ENCODE measurements at places on chromosomes 5 and 9.

DNA sequence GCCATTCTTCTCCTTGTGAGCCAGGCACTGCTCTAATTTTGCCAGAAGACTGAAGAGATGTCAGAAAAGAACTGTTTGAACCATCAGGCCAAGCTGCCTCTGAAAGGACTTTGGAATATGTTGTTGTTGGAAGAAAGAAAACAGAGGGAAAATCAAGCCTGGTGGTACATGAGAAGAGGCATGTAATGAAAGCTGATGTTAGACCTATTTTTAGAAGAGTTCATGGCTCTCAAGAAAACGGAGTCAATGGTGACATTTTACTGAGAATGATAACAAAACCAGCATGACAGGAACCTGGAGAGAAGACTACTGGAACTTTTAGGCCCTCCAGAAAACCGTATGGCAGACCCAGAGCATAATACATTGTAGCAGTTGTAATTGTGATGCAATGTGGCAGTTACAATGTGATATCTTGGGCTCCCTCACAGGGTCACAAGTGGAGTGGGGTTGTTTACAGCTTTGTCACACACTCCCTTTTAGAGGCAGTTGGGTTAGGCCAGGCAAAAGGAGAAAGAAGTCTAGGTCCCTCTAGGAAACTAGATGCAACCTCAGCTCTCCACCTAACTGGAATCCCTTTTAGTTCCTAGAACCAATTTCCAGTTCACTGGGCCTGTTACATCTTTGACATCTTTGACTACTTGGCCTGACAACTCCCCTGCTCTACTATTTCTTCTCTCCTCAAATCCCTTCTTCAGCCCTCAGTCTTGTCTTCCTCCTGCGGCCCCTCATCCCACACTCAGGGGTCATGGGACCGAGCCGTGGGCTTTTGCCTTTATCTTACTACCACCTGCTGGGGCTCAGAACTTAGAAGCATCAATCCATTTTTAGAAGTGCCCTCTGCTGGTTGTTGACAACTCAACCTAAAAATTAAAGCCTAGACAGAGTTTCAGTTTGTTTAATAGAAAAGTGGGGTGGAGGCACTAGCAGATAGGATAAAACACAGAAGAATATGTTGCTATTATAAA, 61.2 kb upstream of the JAK2 start:
- DNase-seq, result no peak

GRCh38 chr9:124726886-124727285, 44.2 kb downstream of the NR6A1 start:
- no peak for DNase-seq

DNA sequence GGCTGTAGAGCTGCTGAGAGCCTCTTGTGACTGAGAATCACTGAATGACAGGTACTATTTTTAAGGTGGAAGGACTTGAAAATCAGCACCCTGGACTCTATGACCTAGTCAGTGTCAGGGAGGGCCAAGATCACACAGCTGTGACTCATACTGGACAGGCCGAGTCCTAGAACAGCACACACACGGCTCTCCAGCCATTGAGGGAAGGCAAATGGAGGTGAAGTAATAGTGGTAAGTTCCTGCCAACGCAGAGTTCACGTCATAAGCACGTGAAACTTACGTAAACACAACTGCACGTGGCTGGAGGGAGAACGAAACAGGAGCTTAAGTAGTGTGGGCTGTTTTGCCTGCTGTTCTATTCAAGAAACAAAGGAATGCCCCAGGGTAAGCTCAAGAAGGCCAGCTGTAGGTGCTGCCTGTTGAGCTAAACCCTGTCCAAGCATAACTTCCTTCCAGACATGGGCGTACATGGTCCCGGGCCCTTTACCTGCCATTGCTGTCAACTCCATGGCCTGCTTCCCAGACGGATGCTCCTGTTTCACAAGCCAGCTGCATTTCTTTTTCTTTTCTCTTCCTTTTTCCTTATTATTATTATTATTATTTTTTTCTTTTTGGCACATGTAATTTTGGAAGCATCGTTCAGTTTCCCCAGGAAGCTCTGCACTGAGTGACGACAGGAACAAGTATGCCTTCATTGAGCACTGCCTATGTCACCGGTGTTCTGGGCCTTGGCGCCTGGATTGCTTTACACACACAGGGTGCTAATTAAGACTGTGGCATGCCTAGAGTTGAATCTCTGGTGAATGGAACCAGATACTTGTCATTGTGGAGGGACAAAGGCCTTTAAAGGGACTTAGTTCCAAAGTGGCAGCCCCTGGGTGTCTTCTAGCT, 10.2 kb upstream of the LCP2 start:
- no peak for DNase-seq

- no peak for DNase-seq
Measured at GRCh38 chr9:130445268-130445983, 665 bp downstream of the ASS1 start.

- no peak for DNase-seq
Measured at GRCh38 chr5:130243641-130244040, 339.4 kb downstream of the CHSY3 start.

Measured in stimulated activated CD4-positive, alpha-beta T cell treated with anti-CD3 and anti-CD28 coated beads, Interleukin-12 subunit alpha, Interleukin-12 subunit beta, amount 100 ng/mL, for 48 hours (primary cell).